Activated CD4-positive, alpha-beta T cell treated with anti-CD3 and anti-CD28 coated beads, Interleukin-2, amount 50 U/mL, for 16 hours (primary cell): ENCODE measurements at places on chromosomes 13 and 19.

- no peak for DNase-seq
Observed at GRCh38 chr19:11769995-11770394, 3.2 kb downstream of the ZNF441 start.

- DNase-seq, result no peak
Observed at GRCh38 chr13:59801107-59801880, 362.4 kb downstream of the DIAPH3 start.

- DNase-seq, result peak; percentile 3
Observed at GRCh38 chr13:48265217-48265815, 32.3 kb downstream of the ITM2B start.

DNA sequence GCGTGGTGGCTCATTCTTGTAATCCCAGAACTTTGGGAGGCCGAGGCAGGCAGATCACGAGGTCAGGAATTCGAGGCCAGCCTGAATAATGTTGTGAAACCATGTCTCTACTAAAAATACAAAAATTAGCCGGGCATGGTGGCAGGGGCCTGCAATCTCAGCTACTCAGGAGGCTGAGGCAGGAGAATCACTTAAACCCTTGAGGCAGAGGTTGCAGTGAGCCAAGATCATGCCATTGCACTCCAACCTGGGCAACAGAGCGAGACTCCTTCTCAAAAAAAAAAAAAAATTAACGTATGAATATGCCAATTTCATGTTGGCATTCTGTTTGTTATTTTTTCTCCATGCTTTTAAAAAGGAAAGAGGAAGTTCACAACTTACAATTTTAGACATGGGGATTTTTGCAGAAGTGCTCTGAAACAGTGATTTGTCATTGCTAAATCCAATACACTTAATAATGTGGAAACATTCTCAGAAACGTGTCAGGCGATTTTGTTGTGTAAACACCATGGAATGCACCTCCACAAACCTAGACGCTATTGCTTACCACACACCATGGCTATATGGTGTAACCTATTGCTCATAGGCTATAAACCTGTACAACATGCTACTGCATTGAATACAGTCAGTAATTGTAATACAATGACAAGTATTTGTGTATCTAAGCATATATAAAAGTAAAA, 115.9 kb upstream of the PCDH20 start:
- DNase-seq, result no peak

GRCh38 chr13:44157606-44158005, 216.0 kb upstream of the SERP2 start:
- no peak for DNase-seq

GRCh38 chr13:23399347-23399746, 34.2 kb downstream of the SACS start:
- no peak for DNase-seq

DNA sequence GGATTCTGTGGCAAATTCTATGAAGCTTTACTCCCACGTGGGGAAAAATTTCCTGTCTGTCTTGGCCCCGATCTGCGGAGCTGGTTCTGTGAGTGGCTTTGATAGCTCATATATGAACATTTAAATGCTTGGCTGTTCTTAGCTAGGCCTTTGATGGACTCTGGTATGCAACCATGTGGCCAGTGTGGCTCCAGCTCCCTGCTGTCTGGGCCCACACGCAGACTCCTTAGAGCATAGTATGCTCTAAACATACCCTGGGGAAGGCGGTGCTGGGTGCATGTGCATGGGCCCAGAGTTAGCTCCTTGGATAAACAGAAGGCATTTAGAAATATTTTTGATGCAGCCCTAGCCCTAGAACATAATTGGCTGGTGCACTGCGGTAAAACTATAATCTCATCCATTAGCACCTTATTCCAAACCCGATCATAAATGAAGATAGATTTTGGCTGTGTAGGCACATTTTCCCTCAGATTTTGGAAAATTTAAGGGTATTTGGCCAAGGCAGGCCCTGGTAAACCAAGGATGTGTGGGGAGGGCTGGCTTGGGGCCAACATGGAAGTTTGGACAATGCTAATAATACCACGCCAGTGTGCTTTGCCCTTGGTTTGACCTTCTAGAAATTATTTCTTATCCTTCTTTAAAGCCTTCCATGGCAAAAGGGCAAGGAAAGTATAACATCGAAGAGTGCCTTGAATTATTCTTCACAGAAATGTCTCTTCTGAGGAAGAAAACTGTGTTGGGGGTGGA, 153.5 kb downstream of the LMO7 start:
- DNase-seq, result no peak

DNA sequence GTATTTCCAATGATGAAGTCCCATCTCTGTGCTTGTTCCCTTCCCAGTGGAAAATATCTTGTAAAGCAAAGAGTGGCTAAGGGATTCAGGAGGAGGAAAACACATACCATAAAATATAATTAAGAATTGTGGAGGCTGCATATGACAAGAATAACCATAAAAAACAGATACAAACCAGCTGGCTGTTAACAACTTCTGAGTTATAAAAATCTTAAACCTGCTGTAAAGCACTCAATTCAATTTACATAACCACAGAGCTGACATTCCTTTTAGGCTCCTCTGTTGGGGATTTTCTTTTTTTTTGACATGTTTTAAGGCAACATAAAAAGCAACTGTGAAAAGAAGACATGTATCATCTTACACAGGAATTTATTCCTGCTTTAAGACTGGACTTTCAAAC, 207.6 kb downstream of the DACH1 start:
- no peak for DNase-seq

DNA sequence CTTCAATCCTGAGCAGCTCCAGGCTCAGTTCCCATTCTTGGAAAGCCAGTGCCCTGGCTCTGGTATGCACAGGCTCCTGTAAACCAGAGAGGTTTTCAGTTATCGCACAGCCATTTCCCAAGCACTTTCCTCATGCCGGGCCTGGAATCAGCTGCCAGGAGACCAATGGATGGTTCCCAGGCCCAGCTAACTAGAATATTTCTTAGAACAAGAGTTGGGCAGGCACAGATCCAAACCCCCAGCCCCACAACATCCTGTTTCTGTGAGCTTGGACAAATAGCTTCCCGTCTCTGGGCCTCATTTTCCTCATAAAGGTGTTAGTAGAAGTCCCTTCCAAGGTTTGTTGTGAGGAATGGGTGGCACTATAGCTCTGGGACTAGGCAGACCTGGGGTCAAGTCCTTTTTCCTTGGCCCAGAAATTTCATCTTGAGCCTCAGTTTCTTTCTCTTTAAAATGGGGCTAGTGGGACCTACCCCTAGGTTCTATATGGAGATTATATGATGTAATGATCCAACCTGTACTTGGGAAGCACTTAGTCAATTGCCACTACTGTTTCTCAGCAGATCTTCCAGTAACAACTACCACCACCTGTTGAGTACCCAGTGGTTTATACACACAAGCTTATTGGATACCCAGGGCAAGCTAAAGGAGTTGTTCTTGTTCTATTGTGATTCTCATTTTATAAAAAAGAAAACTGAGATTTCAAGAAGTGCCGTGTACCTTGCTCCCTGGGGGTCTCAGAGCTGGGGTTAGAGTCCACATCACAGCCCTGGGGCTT, 5.1 kb upstream of the CCDC97 start:
- DNase-seq, result no peak

DNA sequence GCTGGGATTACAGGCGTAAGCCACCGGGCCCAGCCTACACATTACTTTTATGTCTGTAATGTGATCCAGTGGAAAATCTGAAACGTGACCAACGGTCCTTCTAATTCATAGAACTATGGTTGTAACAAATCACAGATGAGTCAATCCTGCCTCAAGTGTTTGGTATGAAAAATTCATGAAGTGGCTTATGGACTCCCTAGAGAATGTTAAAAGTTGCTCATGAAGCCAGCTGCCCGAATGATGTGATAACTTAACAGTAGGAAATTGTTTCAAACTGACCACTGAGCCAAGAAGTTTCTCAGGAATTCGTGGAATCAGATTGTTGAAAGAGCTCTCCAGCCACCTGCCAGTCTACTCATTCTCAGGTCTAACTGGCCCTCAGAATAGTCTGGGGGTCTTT, 59.4 kb upstream of the FARP1 start:
- no peak for DNase-seq

GRCh38 chr13:24223341-24224231, 63.1 kb downstream of the SPATA13 start:
- no peak for DNase-seq

- no peak for DNase-seq
Observed at GRCh38 chr19:4063369-4064148, 3.1 kb downstream of the ZBTB7A start.

- DNase-seq, result peak; percentile 82
Observed at GRCh38 chr19:55640043-55640576, 692 bp upstream of the ZNF580 start.

DNA sequence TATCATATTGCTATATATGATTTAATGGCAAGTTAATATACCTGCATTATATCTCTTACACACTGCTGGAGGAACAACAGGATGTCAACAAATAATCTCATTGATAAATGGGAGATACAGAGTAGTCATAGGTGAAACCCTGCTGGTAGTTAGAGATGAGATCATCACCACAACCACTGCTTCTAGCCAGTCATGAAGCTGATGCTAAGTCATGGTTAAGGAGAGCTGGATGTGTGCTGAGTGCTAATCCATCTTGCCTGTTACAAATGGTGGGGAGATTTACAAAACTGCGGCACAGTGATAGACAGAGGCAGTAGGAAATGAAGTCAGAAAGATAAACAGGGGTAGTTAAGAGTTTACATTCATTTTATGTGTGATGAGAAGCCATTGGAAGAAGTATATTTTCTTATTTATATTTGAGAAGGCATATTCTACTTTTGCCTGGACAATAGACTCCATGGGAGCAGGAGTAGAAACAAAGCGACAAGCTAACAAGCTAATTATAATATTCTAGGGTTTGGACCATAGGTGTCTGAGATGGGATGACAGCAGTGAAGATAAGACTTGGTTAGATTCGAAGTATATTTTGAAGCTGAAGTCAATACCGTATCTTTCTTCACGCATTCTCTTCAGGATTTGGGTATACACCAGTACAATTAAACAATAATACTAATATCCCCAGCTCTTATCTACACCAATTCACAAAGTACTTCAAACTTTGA, 78.0 kb upstream of the TRPC4 start:
- DNase-seq, result no peak

- no peak for DNase-seq
Observed at GRCh38 chr19:35807633-35808032, 5.0 kb downstream of the PRODH2 start.

GRCh38 chr13:71089056-71089455, 777.9 kb downstream of the DACH1 start:
- no peak for DNase-seq

DNA sequence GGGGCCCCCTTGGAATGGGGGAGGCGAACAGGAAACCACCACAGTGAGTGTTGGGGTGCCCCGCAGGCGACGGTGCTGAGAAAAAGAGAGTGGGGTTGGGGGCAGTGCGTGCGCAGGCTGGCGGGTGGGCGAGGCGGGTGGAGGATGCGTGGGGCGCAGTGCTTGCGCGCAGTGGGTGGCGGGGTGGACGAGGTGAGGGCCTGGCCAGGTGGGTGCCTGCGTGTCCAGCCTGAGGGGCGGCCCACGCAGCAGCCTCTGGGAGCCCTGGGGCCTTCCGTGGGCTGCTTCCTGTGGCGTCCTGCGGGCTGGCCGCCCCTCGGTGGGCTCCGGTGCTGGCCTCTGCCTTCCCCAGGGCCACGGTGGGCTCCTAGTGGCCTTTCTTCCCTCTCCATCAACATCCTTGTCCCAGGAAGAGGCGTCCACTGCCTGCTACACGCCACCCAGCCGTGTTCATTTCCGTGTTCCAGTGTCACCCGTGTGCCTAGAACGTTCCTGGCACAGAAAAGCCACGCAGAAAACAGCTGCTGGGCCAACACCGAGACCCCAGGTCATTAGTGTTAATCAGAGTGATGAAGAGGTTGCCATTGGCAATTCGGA, 7.1 kb downstream of the ATP11A start:
- no peak for DNase-seq

DNA sequence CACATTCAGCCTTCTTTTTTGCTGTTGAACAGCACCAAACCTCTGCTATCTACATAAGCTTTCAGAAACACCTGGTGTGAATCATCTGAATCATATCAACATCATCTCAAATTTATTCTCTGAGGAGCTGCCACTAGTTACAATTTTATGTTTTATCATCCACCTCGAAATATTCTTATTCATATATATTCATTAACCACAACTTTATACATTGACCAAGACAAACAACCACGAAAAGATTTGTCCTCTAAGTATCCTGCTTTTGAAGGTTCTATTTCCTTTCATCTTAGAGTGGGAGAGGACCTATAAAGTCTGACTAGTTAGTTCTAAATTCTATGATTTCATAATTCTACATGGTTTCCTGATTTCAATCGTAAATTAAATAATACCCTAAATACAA, 18.9 kb downstream of the ESD start:
- no peak for DNase-seq

DNA sequence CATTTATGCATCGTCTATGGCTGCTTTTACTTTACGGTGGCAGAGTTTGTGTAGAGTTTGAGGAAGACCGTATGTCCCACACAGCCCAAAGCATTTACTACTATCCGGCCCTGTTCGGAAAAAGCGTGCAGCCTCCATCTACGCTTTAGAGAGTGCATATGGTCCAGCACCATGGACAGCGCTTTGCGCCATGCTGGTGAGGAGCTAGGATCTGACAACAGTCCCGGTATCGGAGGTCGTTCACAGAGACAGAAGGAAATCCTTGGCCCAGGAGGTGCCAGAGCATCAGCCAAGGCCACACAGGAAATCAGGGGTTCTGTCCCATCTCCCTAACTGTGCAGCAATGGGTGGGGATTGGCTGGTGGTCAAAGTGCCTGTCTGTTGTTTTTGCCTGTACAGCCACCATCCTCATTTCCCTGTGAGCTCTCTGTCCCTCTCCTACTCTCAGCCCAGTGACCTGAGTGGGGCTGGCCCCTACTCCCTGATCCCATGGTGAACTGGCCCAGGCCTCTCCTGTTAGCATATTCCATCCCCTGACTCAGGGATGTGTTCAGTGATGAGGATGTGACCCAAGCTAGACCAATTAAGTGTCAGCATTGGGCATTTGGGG, 16.2 kb upstream of the PRODH2 start:
- peak; percentile 42 for DNase-seq

- peak; percentile 50 for DNase-seq
Observed at GRCh38 chr13:27044837-27045570, 126.6 kb downstream of the USP12 start.

- peak; percentile 48 for DNase-seq
Observed at GRCh38 chr13:108227651-108228272, 9.6 kb downstream of the ABHD13 start.

DNA sequence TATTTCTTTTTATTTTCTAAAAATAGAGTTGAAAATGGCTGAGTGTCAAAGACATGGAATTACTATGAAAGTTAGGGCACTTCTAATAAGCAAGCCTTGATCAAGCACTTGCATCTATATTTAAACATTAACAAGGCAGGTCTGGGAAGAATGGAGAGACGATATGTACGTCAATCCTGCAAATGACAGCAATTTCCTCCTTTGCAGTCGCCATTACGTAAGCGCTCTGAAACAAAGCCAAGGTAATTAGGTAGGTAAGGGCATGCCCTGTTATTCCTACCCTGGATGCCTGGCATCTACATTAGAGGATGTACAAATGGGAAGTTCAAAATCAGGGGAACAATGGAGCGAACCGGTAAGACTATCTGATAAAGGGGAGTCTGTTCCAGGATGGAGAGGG, 664.0 kb upstream of the ARGLU1 start:
- DNase-seq, result no peak
